ENCODE measurements at places on chromosomes 12 and 14.

- no peak for DNase-seq
Observed at GRCh38 chr12:29695026-29695425, 88.7 kb downstream of the TMTC1 start.

DNA sequence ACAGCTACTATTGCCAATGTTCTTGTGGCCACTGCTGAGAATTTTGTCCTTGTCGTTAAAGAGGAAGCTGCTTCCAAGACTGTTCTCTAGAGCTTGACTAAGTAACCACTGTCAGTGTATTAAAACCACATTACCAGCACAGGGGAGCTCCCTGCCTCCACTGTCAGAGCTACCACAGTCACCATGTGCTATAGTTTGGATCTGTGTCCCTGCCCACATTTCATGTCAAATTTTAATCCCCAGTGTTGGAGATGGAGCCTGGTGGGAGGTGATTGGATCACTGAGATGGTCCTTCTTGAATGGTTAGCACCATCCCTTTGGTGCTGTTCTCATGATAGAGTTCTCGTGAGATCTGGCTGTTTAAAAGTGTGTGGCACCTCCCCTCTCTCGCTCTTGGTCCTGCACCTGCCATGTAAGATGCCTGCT lies 23.2 kb upstream of the RAP1B start:
- DNase-seq: peak; percentile 80

DNA sequence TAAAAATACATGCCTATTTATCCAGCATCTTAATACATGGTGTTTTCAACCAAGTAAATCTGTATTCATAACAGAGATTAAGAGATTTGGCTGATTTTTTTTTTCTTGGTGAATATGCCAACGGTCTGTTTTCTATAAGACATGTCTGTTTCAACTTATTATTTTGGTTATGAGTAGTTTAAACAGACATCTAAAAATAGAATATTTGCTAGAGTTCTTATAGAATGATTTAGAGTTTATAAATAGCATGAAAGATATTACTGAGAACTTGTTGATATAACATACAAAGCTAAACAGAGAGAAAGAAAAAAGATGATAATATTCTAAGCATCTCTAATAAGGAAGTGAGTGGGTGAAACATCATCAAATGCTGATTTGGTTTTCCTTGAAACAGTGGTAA lies 199.9 kb downstream of the CCDC91 start:
- no peak for DNase-seq

GRCh38 chr12:1130164-1130563 lies 139.1 kb downstream of the ERC1 start:
- DNase-seq: no peak

- no peak for DNase-seq
Observed at GRCh38 chr12:16218234-16218633, 59.3 kb downstream of the SLC15A5 start.

GRCh38 chr14:51328064-51328771 lies 88.2 kb downstream of the TMX1 start:
- DNase-seq: no peak

DNA sequence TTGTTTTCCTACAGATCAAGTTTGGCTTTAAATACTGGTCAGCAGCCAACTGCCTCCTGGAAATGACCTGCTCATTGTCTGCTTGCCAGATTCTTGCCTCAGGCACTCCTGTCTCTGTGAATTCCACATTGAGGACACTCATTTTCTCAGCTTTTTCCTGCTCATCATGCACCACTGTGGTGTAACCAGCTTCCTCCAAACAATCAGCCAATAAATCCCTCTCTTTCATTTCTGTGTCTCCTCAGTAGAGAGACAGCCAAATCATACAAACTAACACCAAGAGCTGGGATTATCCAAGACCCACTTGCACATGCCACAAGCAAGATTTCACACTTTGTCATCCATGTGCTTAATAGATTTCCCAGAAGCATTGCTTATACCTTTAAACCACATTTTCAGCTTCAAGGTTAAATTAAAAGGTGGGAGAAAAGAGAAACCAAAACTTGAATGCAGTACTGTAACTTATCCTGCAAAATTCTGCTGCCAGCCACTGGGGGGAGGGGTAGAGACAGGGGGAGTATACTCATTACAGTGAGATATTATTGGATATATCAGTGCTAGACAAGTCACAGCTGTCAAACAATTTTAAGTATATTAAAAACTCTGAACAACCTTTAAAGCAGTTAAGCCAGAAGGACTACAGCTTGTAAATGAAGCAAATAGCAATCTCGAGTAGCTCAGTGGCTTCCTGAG lies 105.0 kb downstream of the PPP2R5E start:
- DNase-seq: peak; percentile 85

GRCh38 chr12:131830335-131830913 lies 2.2 kb downstream of the MMP17 start:
- peak; percentile 81 for DNase-seq

DNA sequence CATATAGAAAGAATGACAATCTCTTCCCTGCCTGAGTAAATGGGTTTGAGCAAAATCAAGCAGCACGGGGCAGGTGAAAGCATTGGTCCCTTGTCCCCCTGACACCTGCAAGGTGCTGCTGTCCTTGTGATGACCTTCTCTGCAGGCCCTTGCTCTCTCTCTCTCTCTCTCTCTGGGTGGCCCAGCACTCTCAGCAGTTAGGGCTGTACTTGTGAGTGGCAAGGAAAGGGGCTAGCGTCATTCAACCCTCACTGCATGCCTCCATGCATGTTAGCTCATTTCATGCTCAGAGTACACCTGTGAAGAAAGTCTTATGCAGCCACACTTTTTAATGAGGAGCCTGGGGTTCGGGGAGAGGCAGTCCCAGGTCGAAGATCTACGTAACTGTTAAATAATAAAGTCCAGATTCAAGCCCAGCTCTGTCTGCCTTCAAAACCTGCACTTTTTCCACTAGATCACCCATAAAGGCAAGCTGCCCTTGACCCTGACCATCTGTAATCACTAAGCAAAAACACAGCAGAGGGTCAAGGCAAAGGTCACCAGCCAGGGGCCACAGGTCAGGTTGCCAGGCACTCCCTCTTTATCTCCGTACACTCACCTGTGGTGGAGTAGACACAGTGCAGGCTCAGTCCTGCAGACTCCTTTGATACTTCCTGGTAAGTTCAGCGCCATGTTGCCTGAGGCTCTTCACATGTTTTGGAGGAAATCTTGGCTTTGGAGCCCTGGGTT lies 44.9 kb upstream of the CLMN start:
- no peak for DNase-seq

DNA sequence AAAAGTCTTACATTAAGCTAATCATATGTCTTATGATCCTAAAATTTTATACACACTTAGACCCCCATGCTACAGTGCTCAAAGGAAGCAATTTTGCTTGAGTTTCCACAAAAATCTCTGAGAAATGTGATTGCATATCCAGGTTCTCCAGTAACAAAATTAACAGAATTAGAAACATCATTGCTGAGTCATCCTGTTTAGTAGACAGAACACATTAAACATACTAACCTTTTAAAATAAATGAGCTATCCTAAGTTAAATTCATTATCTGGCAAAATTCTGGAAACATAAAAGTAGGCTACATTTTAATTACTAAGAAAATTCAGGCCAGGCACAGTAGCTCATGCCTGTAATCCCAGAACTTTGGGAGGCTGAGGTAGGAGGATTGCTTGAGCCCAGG lies 94.7 kb downstream of the DENND5B start:
- DNase-seq: no peak

Measured in inflammatory macrophage treated with lipopolysaccharide for 4 hours (primary cell).